Fibroblast of skin of right quadriceps (primary cell): ENCODE measurements at places on chromosomes 12 and 14.
A peak's percentile ranks its signal among the peaks of the same experiment; 100 is the strongest.

GRCh38 chr12:42705863-42706262 lies 116.3 kb upstream of the PRICKLE1 start:
- peak; percentile 74 for DNase-seq

- DNase-seq = no peak
These were observed 237.2 kb upstream of the DCN start for GRCh38 chr12:91419809-91420208.

DNA sequence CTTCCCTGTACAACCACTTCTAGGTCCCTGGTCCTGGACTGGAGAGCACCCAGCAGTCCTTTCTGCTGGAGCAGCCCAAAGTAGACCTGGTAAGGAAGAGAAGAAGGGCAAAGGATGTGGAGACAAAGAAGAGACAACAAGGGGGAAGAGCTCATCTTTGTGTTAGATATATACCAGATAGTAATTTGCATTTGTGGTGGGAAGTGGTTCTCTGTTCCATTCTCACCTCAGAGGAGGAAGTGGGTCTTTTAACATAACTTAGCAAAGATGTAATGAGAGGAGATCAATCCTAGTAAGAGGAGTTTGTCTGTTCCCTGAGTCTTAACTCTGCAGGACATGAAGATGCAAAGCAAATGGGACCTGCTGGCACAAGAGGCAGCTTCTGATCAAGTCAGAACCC lies 8.0 kb downstream of the CCDC198 start:
- DNase-seq = no peak

- no peak for DNase-seq
These were observed 478.2 kb downstream of the GLT1D1 start for GRCh38 chr12:129331356-129332085.

- peak; percentile 100 for DNase-seq
These were observed 423.2 kb downstream of the ATP23 start for GRCh38 chr12:58364389-58365086.

DNA sequence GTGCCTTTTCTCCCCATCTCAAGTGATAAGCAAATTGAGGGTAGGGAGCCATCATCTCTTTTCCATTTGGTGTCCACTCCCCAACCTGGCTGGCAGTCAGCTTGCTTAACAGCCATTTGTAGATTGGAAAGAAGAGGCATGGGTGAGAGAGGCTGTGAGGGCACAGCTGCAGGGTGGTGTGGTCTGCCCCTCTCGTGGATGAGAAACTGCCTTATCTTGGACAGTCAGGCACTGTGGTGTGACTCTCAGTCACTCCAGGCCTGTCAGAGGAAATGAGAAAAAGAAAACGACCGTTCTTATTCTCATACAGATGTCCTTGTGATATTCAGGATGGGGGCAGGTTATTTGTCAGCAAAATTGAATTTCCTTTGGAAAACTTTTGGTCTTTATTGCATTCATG lies 65.1 kb upstream of the SRSF5 start:
- no peak for DNase-seq

- peak; percentile 58 for DNase-seq
These were observed at the start of gene EGLN3 for GRCh38 chr14:33950320-33951182. TSS of gene EGLN3 (minus strand) at chr14:33951074. CDS start at chr14:33950752, 322 bp downstream.

GRCh38 chr12:20220339-20220738 lies 148.0 kb upstream of the PDE3A start:
- DNase-seq = peak; percentile 58

DNA sequence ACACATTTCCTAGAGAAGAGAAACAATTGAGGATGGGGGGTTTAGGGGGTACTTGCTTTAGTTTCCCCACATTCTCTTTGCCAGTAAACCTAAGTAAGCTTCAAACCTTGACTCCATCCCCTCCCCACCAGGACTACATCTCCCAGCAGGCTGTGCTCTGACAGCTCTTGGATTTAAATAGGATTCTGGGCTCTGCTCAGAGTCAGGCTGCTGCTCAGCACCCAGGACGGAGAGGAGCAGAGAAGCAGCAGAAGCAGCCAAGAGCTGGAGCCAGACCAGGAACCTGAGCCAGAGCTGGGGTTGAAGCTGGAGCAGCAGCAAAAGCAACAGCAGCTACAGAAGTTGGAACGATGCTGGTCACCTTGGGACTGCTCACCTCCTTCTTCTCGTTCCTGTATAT lies 20.6 kb downstream of the RDH12 start:
- peak; percentile 7 for DNase-seq

- DNase-seq = no peak
These were observed 3.8 kb downstream of the TMEM179 start for GRCh38 chr14:104600805-104601204.

- no peak for DNase-seq
These were observed 49.2 kb upstream of the CHPT1 start for GRCh38 chr12:101648195-101648594.

- DNase-seq = no peak
These were observed 79.2 kb downstream of the LLPH start for GRCh38 chr12:66051361-66051760.

GRCh38 chr14:106605548-106606448 lies 1079.4 kb downstream of the TMEM121 start:
- no peak for DNase-seq

DNA sequence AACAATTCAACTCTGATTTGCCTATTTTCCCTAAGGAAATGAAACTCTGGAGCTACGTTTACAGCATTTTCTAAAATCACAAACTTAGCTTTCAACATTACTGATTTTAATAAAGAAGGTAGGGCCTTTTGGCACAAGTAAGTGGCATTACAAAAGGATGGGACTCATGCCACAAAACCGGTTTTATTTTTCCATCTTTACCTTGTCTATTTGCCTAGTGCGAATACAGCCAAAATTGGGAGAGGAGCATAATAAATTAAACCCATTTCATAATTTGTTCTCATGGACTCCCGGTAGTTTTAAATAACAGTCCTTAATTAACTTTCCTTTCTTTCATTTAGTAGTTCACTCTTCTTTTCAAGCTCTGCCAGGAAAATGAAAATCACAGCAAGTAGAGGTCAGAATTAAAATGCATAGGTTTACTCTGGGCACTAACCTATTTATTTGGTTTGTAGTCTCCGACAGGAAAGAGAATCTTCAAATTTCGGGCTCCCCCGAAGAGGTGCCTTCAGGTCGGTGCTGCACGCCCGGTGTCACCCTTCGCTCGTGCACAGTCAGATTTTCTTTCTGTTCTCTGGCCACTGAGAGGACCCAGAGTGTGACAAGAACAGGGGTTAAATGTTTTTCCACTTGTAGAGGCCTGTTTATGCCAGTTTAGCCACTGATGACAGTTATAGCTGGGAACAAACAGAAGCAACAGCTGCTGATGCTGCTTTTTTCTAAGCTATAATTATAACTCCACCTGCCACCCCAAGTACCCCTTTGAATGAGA lies at the start of gene BEST3:
Gene BEST3 (minus strand): TSS at position 535 of the 772 bp plus-strand sequence. CDS start 1,505 bp downstream, outside the sequence.
- no peak for DNase-seq

GRCh38 chr12:114306646-114307045 lies 99.3 kb downstream of the TBX5 start:
- peak; percentile 89 for DNase-seq

DNA sequence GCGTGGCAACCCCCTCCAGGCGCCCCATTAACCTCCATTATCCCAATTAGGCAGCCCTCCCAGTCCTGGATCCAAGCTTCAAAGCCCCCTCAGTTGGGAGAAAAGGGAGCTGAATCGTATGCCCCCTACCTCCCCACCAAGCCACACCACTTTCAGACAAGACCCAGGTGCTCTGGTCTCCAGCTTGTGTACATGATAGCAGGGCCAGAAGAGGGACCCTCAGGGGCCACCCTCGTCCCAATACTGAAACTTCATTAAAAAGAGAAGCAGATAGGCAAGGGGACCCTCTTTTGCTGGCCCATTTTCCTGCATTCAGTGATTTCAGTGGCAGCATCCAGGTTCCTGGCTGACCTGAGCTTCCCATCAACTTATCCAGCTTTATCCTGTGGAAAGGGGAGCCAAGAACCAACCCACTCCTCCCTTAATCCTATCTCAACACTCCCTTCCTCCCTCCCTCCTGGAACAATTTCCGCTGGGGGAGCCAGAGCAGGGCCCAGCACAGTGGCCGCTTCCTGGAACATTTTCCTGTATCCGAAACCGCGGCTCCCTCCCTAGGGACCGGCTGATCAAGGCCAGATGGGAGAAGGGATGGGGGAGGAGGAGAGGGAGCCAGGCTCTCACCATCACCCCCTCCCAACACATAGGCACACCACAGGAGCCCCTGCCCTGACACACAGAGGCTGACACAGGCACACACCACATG lies 9.5 kb upstream of the SP7 start:
- peak; percentile 92 for DNase-seq

- DNase-seq = peak; percentile 59
These were observed 80.2 kb downstream of the KCNA5 start for GRCh38 chr12:5123921-5124320.

DNA sequence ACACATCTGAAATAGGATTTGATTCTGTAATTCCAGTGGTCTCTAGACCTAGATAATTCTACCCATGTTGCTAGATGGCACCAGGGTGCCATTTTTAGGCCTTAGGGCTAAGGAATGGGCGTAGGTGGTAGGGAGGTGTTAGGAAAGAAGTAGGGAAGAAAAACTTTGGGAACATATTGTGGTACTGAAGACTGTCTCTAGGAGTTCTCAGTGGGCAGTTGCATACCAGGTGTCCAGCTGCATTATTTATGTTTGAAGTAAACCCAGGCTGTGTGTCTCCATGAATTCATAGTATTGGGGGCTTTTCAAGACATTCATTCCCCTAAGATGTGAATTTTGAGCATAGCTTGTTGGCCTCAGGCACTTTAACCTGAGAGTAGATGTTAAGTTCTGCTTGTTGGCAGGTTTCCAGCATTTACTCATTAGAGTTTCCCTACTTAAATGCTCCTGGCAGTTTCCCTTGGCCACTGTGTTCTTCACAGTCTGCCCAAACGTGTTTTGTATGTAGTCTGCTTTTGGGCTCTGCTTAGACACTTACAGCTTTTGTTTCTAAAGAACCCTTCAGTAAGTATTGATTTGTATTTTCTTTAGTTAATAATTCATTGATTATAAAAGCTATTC lies 31.5 kb upstream of the CCT2 start:
- peak; percentile 65 for DNase-seq

- DNase-seq = no peak
These were observed 381.0 kb downstream of the SNAPC1 start for GRCh38 chr14:62143245-62143644.

DNA sequence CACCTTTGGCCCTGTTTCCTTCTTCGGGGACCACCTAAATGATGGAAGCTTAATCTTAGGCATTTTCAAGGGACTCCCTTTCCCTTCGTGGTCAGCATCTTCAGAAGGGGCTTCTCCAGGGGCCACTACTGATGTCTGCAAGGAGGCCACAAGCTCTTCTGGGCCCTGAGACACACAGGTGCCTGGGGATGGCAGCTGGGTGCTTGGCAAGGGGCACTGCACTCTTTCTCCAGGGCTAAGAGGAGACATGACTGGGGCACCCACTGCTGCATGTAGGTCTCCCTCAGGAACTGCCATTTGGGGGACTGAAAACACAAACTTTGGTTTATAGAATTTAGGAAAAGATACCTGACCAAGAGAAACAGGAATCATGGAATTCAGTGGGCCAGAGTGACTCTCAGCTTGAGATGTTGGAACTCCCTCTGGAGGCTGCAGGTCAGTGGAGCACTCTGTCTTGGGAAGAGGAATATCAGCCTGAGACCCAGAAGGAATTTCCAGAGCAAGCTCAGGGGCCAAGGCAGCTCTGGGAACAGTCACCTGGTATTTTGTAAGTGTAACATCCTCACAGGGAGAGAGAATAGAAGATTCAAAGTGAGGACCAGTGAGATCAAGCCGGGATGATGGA lies 16.0 kb downstream of the PLD4 start:
- DNase-seq = no peak

DNA sequence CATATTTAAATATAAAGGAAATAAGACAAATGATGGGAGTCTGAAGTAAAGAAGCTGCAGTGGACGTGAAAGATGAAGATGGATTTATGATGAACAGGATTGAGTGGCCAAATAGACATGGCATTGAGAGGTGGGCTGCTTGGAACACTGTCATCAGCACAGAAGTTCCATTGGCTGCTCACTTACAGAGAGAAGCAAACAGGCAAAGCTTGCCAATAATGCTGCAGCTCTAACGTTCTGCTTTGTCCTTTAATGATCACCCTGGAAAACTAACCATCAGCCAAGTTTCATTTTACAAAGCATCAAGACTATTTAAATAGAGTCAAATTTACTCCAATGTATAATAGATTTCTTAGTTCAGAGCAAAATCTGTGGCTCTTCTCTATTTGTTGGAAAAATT lies 721.4 kb downstream of the TMTC2 start:
- no peak for DNase-seq

DNA sequence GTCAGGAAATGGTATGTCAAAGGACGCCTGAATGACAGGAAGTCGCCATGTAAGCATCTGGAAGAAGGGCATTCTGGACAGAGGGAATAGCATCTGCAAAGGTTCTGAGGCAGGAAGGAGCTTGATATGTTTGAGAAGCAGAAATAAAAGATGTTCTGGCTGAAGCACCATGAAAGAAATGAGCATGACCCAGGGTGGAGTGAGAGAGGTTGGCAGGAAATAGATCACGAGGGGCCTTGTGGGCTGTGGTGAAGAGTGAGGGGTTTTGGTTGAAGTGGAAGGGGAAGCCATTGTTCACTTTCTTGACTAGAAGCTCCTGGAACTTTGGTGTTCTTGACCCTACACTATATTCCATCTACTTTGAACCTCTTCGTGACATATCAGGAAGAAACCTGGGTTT lies 99.4 kb upstream of the PARP11 start:
- no peak for DNase-seq

- peak; percentile 80 for DNase-seq
These were observed 17.4 kb downstream of the CDKN1B start for GRCh38 chr12:12734561-12735071.

DNA sequence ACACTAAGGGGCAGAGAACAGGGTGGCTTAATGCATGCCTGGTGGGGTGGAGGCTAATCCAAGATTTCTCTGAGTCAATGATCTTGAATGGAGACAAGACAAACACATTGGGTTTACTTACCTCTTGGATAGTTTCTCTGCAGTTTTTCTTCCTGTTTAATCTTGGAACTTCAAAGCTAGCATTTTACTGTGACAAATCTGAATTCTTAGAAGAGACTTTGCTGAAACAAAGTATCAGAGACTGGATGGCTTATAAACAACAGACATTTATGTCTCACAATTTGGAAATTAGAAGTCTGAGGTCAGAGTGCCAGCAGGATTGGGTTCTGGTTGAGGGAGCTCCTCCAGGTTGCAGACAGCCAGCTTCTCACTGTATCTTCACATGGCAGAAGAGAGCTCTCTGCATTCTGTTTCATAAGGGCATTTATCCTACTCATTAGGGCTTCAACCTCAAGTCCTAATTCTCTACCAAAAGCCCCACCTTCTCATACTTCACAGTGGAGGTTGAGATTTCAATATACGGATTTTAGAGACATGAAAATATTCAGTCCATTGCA lies 921.8 kb downstream of the VRK1 start:
- DNase-seq = no peak

- DNase-seq = no peak
These were observed 74.2 kb upstream of the CSRP2 start for GRCh38 chr12:76952995-76953394.

GRCh38 chr12:71195338-71195896 lies 37.6 kb upstream of the TSPAN8 start:
- no peak for DNase-seq
